ENCODE measurements at places on chromosomes 7 and 10.

DNA sequence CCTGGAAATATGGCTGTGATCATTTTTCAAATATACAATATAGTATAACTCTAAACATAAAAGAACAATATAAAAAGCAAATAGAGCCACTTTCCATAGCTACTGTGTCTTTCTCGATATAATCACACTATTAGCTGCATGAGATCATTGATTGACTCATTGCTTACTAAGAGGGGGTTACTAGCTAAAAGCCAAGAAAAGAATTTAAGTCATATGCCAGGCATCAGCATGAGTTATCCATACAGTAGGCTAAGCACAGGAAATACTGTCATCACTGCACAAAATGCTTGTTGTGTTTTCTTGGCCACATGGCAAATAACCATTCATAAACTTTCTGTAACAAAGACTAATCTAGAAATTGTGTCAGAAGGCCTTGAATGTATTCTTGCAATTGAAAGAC, 18.8 kb upstream of the ABCB5 start:
- DNase-seq = no peak

GRCh38 chr7:136479922-136480321, 388.5 kb upstream of the CHRM2 start:
- DNase-seq = no peak

GRCh38 chr10:95246582-95247051, 44.2 kb downstream of the PDLIM1 start:
- peak; percentile 60 for DNase-seq

DNA sequence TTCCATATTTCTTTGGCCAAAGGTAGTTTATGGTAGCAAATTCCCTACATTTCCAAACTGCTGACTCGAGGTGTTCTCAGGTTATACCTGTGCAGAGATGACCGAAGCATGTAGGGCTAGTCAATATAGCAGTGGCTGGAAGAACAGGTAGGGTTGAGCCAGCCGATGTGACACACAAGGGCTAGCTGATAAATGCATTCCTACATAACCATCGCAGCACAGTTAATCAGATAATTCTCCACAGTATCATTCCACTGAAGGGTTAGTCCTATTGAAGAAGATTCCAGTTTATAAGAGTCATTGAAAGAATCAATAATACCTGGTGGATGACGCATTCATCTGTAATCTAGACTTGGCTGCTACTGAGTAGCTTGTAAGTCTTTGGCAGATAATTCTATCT, 220.0 kb downstream of the KIF20B start:
- DNase-seq = no peak

DNA sequence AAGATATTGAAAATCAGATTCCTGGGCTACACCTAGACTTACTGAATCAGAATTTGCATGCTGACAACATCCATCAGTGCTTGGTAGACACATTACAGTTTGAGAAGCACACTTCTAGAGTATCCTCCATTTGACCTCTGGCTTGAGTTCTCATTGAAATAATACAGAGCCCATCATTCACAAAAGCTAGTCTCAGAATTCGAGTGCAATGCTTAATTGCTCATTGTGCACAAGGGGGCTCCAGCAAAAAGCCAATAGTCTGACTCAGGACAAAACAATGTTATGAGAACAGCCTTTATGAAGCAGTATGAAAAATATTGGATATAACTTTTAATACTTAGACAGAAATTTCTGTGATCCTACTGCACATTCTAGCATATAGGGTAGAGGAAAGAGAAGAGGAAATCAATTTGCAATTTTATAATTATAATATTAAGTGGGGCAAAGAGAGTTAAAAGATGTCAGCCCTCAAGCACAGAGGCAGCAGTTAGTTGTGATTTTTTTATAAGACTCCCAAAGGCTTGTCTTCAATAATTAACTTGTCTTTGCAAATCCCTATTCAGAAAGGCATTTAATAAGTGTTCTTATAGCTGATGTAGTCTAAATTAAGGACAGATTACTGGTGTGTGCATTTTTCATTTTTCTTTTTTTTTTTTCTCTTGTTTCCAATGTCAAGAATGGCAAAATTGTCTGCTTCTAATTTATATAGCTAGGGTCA, 105.8 kb upstream of the ANK3 start:
- DNase-seq = no peak

All from stimulated activated CD4-positive, alpha-beta T cell treated with anti-CD3 and anti-CD28 coated beads, Interleukin-4, amount 100 ng/mL, for 24 hours (primary cell).